Activated gamma-delta T cell treated with anti-CD3 and anti-CD28 coated beads, Interleukin-2, amount 50 U/mL, for 16 hours (primary cell): ENCODE measurements at places on chromosomes 13 and 19.
A peak's percentile ranks its signal among the peaks of the same experiment; 100 is the strongest.

DNA sequence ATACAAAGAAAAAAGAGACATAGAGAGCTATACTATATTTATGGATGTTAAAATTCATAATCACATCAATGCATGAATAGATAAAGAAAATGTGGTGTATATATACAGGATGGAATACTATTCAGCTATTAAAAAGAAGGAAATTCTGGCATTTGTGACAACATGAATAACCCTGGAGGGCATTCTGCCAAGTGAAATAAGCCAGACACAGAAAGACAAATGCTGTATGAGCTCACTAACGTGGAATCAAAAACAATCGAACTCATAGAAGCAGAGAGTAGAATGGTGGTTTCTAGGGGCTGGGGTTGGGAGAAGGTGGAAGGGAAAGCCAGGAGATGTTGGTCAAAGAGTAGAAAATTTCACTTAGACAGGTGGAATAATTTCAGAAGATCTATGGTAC, 24.0 kb downstream of the UTP14C start:
- no peak for DNase-seq

DNA sequence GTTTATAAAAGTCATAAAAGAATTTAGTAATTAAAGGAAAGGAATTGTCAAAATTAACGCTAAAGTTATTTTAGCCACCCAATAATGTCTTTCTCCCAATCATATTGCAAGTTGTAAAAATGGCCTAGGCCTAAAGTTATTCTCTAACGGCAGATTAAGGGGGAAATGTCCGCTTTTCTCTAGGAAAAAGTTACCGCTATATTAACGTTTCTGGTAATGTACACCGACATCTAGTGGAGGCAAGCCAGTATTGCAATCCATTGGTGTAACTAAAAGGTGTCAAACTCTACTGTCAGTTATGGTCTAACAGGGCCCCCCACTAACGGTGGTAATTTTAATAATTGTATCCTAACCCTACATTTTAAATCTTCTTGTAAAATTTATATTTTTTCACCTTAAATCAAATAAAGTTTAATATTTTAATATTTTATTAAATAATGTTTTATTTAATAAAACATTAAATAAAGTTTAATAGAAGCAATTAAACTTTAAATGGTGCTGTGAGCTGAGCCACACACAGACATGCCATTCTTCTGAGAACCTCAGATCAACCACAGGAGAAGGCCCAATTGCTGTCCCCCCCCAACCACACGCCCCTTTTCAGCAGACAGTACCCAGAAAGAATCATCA, 35.9 kb upstream of the ZSCAN5A start:
- peak; percentile 17 for DNase-seq

DNA sequence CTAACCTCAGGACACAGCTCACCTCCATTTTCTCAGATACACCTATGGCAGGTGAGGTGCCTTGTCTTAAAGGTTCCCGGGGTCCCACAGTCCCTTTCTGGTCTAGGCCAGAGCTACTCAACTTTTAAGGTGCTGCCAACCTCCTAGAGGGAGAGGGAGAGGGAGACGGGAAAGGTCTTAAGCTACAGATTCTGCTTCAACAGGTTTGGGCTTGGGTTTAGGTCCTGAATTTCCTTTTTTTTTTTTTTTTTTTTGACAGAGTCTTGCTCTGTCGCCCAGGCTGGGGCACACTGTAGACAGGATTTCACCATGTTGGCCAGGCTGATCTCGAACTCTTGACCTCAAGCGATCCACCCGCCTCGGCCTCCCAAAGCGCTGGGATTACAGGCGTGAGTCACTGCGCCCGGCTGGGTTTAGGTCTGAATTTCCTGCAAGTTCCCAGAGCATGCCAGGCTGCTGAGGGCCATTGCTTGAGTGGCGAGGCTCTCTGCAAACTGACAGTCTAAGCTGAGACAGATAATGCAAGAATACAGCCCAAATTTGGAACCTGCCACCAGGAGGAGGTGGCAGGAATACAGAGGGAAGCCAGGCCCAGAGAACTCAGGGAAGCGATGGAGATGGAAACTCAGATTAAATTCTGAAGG, 7.8 kb upstream of the SYCN start:
- no peak for DNase-seq

DNA sequence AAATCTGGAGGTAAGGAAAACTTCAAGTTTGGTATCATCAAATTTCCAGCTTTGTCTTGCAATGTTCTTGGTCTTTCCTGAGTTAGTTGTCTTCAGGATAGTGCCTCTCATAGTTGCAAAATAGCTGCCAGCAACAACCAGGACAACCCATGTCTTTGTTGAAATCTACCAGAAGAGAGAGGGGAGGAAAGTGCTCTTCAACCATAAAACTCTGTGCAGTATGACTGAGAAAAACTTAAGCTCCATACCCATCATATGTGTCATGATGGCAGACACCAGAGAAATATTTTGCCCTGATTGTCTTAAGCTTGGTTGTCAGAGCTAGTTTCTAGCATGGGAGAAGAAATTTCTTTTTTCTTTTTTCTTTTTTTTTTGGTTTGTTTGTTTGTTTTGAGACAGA, 103.3 kb downstream of the SPRY2 start:
- DNase-seq = no peak

GRCh38 chr13:98521461-98522247, 55.3 kb downstream of the STK24 start:
- DNase-seq = no peak

- DNase-seq = no peak
These were observed 65.2 kb upstream of the ZNF599 start for GRCh38 chr19:34838248-34838647.

DNA sequence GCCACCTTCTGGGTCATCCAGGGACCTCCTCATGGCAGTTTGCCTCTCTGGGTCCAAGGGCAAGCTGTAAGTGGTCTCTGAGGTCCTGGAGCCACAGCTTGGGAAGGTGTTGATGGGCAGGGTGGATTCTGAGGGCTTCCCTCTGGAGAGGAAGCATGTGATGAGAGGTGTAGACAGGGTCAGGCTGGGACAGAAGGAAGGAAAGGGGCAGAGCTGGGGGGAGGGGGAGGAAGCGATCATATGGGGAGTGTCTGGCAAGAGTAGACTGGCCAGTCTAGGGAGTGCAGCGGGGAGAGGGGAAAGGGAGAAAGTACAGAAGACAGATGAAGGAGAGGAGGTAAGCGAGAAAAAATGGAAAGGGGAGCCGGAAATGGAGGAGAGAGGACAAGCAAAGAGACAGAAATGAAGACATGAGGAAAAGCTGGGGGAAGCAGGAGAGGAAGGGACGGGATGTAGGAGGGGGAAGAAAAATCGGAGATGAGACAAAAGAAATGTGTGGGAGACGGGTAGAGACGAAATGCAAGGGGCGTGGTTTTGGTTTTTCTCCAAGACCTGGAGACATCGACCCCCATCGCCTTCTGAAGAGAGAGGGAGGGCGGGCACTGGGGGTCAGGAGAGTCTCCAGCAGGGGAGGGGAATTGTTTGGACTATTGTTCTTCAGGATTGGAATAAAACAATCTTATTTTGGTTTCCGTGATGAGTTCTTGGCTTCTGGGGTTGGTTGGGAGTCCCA, 26.6 kb downstream of the ZSWIM9 start:
- DNase-seq = no peak

DNA sequence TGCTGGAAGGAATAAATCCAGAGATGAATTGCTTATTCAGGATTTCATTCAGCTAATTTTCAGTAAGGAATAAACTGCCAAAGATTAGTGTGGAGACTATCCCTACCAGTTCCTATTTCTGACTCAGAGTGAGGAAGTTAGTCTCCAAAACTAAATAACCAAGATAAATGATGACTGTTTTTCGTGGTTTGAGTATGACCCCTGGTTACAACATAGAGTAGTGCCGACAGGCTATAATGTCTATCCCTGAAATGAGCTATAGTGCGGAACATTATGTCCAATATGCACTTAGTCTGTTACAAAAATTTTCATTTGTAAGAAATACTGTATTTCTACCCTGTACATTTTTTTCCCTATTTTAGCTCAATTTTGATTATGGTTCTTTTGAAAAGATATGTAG, 51.4 kb downstream of the NBEA start:
- no peak for DNase-seq

DNA sequence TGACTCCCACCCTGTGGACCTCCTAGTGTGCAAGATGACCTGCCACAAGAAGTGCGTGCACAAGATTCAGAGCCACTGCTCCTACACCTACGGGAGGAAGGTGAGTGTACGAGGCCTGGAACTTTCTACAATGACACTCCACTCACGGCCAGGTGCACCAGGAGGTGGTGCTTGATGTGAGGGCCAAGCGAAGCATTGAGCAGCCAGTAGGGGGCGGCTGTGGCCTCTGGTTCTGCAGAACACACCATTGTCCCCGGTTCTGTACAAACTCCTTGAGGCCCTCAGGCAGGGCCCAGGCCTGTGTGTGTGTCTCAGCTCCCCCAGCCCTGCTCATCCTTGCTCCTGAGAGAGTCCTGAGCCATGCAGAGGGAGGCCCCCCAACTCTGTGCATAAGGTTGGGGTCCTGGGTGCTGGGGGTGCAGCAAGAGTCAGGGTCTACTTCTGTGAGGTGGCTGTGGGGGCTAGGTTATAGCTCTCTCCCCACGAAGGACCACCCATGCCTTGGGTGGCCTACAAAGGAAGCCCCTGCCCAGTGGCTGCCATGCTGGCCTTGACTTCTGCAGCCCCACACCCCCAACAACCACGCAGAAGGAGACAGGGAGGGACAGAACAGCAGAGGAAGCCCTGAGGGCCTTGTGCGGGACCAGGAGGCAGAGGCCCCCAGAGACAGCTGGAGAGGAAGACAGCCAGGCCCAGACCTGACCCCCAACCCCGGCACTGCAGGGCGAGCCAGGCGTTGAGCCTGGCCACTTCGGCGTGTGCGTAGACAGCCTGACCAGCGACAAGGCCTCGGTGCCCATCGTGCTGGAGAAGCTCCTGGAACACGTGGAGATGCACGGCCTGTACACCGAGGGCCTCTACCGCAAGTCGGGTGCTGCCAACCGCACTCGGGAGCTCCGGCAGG, 9.7 kb upstream of the USE1 start:
- no peak for DNase-seq

GRCh38 chr13:34722922-34723321, 219.1 kb upstream of the NBEA start:
- no peak for DNase-seq

GRCh38 chr19:18049385-18049784, 37.3 kb downstream of the IL12RB1 start:
- DNase-seq = no peak

DNA sequence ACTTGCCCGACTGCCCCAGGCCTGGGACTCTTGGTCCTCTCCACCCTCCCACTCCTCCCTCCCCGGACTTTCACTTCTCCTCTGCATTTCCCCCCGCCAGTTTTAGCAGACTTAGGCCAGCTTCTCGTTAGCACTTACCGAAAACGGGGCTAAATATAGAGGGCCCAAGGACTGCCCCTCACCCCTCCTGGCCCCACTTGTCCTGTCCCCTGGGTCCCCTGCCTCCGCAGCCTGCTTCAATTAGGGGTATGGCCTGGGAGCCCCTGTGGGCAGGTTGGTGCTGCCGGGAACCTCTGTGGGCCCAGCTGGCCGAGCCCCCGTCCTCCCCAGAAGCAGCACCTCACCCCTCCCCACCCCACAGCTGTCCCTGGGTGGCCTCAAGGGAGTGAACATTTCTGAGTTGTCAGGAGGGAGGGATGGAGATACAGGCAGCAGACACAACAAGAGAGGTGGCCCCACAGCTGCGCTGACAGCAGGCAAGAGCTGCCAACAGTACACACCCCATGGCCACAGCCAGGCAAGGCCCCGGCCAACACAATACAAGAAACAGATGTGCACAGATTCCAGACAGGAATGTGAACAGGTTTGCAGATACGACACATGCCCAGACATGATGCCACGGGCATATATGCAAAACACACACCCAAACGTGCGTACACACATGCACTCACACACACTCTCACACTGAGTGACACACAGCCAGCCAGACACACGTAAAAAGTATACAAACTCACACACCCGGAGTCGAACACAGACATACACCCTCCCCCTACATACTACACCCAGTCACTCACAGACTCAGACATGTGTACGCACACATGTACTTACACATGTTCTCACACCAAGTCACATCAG, 2.6 kb downstream of the POU2F2 start:
- DNase-seq = no peak
